ENCODE measurements at places on chromosomes 2 and 18. TPM values are rescaled to one million over a fixed set of nuclear protein-coding genes. Genes with fewer than 3 reads are reported as not detected.

C2orf81 gene
- polyA plus RNA-seq: 1.6 TPM

DNA sequence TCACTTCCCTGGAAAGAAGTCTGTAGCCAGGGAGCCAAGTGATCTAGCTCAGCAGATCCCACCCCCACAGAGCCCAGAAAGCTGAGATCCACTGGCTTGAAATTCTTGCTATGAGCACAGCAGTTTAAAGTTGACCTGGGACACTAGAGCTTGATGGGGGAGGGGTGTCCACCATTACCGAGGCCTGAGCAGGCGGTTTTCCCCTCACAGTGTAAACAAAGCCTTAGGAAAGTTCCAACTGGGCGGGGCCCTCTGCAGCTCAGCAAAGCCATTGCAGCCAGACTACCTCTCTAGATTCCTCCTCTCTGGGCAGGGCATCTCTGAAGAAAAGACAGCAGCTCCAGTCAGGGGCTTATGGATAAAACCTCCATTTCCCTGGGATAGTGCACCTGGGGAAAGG is 887.2 kb upstream of the LRATD1 start:
- DNase-seq: no peak

DNA sequence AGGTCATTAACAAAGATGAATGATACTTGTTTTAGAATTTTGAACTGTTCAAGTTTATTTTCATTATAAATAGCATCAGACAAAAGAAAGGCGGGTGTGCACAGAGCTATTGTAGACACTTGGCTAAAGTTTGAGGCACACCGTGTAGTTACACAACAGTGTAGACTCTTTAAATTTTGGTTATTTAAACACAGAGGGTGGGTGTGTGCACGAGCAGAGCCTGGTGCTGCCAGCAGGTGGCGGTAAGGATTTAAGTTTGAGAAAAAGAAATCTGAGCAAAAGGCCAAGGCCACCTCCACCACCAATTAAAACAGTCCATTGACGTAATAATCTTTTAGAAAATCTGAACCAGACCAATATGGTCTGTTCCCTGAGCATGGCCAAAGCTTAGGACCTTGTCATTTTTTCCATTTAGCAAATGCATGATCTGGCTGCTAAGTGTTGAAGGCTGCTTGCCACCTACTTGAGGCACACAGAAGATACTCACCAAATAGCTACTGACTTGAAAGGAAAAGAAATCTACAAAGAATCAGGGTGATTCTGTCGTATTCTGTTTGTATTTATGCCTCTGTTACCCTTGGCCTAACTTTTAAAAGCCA is 14.3 kb downstream of the COPS7B start:
- DNase-seq: peak; percentile 43

- no peak for DNase-seq
Measured at GRCh38 chr2:173021939-173022371, 53.7 kb upstream of the MAP3K20 start.

- no peak for DNase-seq
Measured at GRCh38 chr2:219631904-219632759, 4.7 kb downstream of the SLC4A3 start.

ADGRF3 gene
- polyA plus RNA-seq: not detected

FBXO15 gene
- polyA plus RNA-seq: 2.0 TPM

- no peak for DNase-seq
Measured at GRCh38 chr2:217285926-217286325, 426.1 kb upstream of the TNP1 start.

CXCR4 gene
- 1,556 TPM for polyA plus RNA-seq

MOCOS gene
- polyA plus RNA-seq: 0.06 TPM
